ENCODE measurements at places on chromosomes 6 and 20.
A peak's percentile ranks its signal among the peaks of the same experiment; 100 is the strongest.

- DNase-seq: no peak
These were observed 984 bp downstream of the TFAP2C start for GRCh38 chr20:56630086-56630493.

GRCh38 chr6:148001844-148002642 lies 340.6 kb upstream of the SASH1 start:
- DNase-seq: no peak

- DNase-seq: no peak
These were observed 817.3 kb downstream of the BCKDHB start for GRCh38 chr6:80923816-80924215.

DNA sequence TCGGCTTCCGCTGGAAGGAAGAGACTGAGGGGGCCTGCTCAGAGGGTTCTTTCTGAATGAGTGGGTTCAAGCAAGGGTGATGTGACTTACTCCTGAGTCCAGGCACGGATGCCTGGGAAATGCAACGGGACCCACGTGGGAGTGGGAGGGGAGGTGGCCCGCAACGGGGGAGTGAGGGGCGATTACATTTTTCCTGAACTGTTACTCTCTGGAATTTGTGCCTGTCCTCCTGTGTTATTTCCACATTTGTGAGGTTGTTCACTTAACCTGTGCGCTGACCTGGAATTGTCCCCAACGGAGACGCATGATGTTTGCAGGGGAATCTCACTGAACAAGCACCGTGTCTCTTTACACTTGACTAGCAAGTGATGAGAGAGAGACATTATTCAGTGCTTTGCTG lies 209.4 kb downstream of the CDH4 start:
- no peak for DNase-seq

- DNase-seq: no peak
These were observed 99.7 kb downstream of the F13A1 start for GRCh38 chr6:6220718-6221117.

DNA sequence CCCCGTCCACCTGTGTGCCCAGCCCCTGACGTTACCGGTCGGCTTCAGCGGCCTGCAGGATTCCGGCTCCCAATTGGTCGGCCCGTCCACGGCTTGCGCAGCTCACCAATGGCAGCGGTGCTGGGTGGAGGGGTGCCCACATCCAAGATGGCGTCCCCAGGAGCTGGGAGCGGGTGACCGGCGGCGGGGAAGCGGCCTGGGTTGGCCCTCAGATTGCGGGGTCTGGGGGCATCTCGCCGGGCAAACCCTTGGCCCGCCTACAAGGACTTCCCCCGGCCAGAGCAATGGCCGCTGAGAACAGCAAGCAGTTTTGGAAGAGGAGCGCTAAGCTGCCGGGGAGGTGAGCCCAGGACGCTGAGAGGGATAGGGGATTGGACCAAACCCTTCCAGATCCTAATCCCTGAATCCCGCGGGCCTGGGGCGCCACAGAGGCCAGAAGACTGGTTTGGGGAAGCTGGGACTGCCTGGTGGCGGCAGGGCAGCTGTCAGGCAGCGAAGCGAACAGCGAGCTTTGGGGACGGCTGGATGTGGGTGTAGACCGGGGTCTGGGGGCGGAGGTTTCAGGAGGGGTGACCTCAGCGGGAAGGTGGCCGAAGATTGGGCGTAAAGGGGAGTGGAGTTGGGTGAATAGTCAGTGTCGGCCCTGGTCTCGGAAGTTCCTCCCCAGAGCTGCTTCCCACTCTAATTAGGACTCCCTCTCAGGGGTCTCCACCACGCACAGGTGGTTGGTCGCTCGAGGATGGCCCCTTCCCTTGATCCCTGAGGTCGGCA lies at the start of the genes TBC1D22B and TMEM217:
TBC1D22B (plus strand) TSS at position 139 of the 771 bp plus-strand sequence; CDS start at position 285, 146 bp downstream.
TMEM217 (minus strand) TSS at position 511 of the 771 bp plus-strand sequence. CDS start 39,114 bp downstream, outside the sequence.
- DNase-seq: peak; percentile 98

DNA sequence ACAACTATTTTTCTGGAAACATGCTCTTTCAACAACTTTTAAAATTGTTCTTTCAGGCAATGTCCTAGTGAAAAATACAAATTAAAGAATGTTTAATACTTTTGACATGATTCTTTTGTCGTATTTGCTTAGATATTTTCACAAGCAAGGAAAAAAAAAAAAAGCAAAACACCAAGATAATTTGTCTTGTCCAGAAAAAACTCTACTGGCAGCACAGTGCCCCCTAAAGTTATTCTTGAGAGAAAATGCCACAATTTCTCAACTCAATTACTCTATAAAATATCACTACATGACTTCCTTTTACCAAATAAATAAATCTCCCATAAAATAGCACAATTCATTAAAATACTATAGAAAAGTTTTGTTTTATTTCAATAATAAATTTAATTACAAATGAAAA lies 652.5 kb upstream of the EPHA7 start:
- no peak for DNase-seq

GRCh38 chr6:140043762-140044378 lies 669.4 kb upstream of the CITED2 start:
- no peak for DNase-seq

DNA sequence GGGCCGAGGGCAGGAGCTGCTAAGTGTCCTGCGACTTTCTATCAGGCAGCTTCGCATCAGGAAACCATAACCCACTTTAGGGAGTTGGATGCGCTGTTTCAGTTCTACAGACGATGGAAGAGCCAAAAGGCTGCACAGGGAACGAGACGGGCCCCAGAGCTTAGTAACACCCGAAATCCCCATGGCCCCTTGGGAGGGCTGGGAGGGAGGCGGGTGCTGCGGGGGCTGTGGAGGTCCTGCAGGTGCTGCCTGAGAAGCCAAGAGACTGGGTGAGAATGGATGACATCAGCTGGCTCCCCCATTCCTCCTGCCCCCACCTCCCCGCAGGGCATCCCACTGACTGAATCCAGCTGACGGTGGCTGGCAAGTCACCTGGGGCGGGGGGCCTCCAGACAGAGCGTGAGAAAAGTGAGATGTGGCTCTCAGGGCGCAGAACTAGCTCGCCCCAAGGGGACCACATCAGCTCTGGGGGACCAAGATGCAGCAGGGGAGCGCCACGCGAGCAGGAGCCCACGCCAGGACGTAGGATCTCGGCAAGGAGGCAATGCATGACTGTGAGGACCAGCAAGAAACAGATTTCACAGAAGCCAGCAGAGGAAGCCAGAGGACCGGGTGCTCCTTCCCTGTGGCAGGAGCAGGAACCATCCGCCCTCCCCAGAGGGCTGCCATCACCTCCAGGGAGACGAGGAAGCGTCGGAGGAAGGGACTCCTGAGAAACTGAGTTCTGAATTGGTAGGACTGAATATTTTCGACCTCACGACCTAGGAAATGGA lies 36.8 kb downstream of the PNLDC1 start:
- DNase-seq: no peak

DNA sequence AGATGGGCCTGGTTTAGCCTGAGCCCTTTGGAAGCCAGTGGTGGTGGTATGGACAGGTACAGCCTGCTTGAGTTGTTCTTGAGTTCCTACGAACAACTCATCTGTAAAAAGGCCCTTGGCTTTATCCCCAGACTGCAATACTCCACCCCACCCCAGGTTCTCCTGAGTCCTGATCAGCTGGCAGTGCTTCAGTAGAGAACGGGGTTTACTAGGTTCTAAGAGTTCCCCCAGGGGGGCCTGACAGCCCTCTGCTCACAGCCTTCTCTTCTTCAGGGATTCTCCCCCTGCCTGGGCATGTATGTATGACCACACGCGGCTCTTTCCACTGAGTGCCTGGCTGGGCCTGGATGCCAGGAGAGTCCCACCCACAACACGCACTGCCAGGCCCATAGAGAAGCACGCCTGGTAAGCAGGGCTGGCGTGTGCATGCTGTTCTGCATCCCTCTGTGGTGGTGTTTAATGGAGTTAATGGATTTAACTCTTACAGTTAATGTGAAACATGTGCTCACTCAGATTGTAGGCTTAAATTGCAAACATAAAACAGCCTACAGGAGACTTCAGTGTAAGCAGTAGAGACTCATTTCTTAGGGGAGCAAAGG lies 44.3 kb upstream of the SLC4A11 start:
- no peak for DNase-seq

DNA sequence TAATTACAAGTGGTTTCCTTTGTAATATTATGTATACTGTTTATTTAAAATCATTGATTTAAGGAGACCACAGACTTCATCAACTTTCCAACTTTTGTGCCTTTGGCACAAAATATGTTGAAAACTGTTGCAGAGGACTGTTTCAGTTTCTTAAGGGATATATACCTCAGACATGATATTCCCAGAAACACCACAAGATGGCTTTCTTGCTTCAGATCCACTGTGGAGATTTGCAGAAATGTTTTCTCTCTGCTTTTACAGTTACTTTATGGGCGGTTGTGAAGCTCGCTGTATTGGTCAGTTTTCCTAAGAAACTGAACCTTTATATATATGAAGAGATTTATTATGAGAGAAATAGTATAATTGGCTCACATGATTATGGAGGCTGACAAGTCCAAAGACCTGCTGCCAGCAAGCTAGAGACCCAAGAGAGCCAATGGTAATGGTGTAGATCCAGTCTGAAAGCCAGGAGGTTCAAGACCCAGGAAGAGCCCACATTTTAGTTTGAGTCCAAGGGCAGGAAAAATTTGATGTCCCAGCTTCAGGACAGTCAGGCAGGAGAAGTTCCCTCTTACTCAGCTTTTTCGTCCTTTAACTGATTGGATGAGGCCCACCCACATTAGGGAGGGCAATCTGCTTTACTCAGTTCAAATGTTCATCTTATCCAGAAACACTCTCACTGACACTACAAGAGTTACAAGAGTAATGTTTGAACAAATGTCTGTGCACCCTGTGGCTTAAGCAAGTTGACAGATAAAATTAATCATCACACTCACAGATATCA lies 12.8 kb downstream of the ME1 start:
- no peak for DNase-seq

GRCh38 chr20:63787302-63787701 lies 43.8 kb downstream of the ZBTB46 start:
- no peak for DNase-seq

GRCh38 chr6:95693108-95693507 lies 115.8 kb downstream of the MANEA start:
- DNase-seq: no peak

DNA sequence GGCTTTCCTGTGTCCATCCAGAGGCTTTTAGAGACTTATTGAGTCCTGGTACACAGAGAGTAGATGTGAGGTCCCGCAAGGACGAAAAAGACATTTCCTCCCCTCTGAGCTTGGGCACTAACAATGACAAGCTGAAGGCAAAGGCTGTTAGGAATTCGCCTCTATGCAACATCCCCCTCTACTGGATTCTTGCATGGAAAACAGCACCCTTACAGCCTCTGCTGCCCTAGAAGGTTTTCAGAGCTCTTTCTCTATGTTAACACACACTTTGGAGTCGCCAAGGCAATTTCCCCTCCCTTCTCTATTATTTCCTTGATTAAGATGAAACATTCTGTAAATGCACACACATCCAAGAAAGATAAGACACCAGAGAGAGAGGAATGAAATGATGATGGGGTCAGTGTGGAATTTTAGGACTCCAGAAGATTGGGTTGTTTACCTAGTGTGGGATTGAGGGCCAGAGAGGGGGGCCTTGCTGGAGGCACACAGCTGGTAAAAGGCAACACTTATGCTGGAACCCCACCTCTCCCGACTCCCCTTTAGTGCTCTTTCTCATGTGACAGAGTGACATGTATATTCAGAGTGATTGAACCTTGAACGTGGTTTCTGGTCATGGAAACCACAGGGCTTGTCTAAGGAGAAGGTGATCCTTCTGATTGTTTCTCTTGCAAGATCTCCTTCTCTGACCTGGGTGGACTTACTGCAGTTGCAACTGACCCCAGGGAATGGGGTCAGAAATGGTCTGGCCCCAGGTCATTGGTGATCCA lies 300.7 kb downstream of the CLIC5 start:
- no peak for DNase-seq

DNA sequence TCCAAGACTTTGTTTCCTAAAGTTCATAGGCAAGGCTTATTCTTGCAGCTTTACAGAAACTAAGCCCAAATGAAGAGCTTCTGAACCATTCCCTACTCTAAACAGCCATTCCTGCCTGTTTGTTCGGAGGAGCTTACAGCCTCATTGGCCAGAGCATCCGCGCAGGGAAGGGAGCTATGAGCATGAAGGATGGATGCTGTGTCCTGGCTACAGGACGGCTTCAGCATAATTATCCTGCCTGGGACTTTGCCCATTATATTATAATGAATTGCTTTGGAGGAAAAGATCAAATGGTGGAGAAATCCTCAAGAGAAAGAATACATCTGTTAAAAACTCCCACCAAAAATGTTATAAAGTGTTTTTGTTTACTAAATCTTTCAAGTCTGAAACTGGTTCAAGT lies 378.2 kb upstream of the BTBD3 start:
- no peak for DNase-seq

DNA sequence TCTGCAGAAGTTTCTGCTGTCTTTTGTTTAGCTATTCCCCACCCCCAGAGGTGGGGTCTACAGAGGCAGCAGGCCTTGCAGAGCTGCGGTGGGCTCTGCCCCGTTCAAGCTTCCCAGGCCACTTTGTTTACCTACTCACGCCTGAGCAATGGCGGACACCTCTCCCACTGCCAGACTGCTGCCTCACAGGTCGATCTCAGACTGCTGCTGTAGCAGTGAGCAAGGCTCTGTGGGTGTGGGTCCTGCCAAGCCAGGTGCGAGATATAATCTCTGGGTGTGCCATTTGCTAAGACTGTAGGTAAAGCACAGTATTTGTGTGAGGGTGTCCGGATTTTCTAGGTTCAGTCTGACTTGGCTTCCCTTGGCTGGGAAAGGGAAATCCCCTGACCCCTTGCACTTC lies 23.6 kb upstream of the ZNF337 start:
- DNase-seq: no peak

- peak; percentile 62 for DNase-seq
These were observed 30.7 kb upstream of the IRF4 start for GRCh38 chr6:360764-361373.
